NCI-H2227 treated with DMSO at 0.1 percent for 48 hours (cell line): ENCODE measurements at places on chromosomes 3 and 15.

GRCh38 chr3:39203860-39204259, 11.5 kb upstream of the XIRP1 start:
- no peak for DNase-seq

GRCh38 chr3:101702726-101703125, 16.2 kb upstream of the RPL24 start:
- no peak for DNase-seq

DNA sequence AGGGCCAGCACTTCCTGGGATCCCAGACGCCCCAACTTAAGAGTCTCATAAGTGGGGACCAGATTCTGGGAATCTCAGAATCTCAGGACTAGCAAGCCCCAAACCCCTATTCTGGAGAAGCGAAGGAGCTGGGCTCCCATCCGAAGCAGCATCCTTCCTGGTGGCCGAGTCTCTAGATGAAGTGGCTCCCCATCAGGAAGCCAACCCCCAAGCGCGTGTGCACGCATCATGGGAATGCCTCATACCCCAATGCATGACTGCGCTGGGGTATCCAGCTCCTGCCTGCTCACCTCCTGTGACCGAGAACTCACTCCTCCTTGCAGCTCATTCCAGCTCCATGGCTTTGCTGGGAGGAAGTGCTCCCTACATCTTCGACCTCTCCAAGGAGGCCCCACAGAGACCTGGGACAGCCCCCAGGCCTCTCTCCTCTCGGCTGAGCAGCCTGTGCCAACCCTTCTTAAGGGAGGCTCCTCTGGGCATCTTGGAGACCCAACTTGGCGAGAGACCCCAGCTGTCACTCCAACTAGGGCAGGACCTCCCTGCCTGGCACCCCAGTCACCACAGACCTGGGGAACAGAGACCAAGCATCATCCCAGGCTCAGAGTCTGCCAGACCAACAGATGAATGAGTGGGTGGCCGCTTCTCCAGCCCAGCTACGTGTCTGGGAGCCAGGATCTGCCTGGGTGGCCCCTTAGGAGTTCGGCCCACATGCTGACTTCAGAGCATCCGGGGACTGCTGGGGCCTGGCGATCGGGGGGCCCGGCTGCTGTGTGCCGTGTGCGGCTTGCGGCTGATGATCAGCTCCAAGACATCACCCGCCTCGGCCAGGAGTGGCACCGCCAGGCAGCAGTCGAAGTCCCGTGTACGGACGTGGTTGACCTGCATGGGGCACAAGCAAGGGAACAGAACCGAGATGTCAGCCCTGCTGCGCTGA, 46.9 kb downstream of the GRIP2 start:
- no peak for DNase-seq

- DNase-seq, result no peak
These were observed 29.9 kb downstream of the UBE3A start for GRCh38 chr15:25408929-25409328.

- DNase-seq, result no peak
These were observed 6.2 kb downstream of the NDUFAF1 start for GRCh38 chr15:41396111-41396510.

- DNase-seq, result no peak
These were observed 730 bp upstream of the ZNF710 start for GRCh38 chr15:90000186-90001001.

GRCh38 chr3:182005701-182006100, 294.0 kb downstream of the SOX2 start:
- no peak for DNase-seq

- DNase-seq, result no peak
These were observed 387.2 kb upstream of the SGO1 start for GRCh38 chr3:20573175-20573574.

DNA sequence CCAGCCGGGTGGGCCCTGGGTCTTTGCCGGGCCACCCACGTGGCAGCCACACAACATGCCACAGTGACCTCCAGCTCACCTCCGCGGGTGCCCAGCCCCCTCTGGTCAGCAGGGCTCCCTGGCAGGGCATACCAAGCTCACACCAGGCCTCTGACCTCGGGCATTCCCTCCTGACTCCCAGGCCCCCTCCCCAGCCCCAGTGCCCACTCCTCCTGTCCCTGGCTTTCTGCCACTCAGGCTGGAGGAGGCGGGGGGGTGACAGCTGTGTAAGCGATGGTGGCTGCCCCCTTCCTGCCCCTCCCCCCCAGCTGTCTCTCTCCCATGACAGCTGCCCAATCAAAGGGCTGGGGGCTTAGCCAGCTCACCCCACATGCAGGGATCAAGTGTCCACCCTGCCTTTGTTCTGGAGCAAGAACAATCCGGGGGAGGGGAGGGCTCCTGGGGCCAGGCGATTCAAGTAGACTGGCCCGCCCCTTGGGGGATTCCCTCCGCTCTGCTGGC, 3.3 kb downstream of the PCBP4 start:
- DNase-seq, result no peak

GRCh38 chr3:195048059-195048905, 222.7 kb downstream of the XXYLT1 start:
- DNase-seq, result no peak

DNA sequence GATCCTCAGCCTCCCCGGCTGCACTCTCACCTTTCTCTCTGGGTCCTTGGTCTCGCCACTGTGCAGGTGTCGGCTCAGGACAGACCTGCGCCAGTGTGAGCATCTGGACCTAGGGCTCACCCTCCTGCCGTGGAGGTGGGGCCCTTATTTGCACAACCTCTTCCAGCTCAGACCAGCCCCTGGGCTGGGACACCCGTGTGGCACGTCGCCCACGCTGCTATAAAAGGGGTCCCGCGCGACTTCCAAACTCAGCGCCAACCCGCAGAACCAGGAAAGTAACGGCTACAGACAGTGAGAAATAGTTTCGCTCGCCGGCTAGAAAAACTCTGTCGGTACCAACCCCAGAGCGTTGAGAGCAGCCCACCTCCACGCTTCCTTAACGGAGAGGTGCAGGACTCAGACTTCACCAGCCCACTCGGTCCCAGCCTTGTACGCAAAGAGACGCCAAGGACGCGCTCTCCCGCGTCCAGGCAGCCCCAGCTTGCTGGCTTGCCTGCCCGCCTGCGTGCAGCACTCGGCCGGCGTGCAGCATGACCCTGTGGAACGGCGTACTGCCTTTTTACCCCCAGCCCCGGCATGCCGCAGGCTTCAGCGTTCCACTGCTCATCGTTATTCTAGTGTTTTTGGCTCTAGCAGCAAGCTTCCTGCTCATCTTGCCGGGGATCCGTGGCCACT, at the start of the genes DUOX2 and DUOXA2:
DUOX2 (minus strand) TSS at position 97 of the 675 bp plus-strand sequence. CDS start 761 bp downstream, outside the sequence.
DUOXA2 (plus strand) TSS at position 251 of the 675 bp plus-strand sequence; CDS start at position 531, 280 bp downstream.
- DNase-seq, result no peak
